ENCODE measurements at places on chromosomes 12 and 14.

DNA sequence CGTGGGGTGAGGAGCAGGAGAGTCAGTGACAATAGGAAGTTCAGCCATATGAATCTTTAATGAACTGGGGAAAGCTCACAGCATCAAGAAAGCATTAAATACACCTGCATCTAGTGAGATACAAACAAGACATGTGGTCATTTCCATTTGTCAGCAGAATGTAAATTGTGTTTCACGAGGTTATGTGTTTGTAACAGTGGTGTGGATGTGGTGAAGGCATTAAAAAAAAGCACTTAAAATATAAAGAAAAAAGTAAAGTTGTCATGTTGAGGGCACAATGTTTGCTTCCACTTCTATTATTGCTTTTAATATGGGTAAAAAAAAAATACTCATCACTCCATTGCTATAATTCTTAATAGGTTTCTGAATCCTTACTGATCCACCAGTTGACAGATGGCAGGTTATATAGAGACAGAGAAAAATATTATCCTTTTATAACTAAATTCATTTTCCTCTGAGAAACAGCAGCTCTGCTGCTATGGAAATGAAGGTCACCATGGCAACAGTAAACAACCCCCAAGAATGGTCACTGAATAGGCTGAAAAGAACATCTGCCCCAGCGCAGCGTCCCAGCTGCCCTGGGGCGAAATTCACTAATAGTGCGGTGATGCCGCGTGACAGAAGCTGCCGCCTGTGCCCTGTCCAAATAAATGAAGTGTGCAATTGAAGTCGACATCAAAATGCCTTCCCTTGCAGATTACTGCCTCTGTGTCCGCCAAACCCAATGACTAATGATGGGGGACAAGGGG, 226.1 kb downstream of the FOXN3 start:
- no peak for DNase-seq

DNA sequence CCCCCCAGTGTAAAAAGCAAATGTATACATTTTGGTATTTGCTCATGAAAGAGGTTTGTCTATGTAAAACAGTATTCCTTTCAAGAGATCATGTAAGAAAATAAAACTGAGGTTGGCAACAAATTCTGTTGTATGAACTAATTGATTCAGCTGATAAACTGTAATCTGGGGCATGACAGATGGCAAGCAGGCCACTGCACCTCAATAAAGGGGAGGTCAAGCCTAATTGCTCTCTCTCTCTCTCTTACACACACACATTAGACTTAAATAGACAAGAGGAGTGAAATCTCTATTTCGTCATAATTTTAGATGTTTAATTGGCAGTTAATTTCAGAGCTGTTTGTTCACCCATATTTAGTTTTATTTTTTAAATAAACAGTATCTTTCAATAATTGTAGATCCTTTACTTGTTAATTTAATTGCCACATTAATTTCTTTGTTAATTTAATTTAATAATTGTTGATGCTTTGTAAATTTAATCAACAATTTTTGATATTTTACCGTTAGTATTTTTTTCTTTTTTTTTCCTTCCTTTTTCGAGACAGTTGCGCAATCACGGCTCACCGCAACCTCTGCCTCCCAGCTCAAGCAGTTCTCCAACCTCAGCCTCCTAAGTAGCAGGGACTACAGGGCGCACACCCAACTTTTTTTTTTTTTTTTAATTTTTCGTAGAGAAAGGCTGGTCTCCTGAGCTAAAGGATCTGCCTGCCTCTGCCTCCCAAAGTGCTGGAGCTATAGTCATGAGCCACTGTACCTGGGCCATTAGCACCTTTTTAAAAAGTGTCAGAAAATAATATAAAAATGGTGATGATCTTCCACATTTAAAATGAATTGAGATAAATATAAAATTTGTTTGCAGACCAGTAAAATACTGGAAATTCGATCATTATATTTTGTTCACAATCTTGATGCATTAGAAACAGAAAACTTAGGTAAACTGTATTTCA, 577.7 kb downstream of the SLC16A7 start:
- DNase-seq: no peak

GRCh38 chr12:1688086-1688710, 2.7 kb upstream of the ADIPOR2 start:
- DNase-seq: no peak

DNA sequence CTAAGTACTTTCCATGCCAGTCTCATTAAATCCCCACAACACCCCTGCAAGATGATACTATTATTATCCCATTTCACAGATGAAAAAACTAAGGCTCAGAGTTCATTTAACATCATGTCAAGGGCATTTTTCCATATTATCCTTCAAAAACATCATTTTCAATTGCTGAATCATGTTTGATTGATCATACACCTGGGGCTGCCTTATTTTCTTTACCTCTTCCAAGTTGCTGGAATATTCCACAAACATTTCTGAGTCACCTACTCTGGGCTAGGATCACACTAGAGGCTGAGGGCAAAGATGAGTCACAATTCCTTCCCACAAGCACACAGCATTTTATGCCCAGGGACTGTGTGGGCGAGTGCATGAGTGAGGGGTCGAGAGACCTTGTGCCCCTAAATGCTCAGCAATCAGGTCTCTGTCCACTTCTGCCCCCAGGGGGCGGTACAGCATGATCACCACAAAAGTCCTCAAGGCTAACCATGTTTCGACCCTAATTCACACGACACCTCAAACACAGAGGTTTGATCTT, 14.1 kb upstream of the TMEM119 start:
- DNase-seq: no peak

GRCh38 chr12:124387528-124387911, 92.6 kb downstream of the RFLNA start:
- DNase-seq: no peak

- DNase-seq: no peak
Observed at GRCh38 chr12:9276990-9277389, 68.8 kb upstream of the PZP start.

DNA sequence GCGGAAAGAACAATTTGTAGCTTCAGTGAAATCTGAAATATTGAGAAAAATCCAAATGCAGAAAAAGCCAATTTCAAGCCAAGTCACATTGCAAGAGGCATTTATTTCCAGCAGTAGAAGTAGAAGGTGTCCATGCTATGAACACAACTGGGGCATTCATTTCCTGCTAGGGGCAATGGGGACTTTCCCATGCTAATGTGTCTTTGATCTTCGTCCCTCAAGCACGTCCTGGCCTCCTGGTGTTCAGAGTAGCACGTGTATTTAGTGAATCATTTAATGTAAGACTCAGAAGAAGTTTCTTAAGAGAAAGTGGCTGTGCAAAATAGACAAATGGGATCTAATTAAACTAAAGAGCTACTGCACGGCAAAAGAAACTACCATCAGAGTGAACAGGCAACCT, 267.9 kb downstream of the TMEM132C start:
- no peak for DNase-seq

DNA sequence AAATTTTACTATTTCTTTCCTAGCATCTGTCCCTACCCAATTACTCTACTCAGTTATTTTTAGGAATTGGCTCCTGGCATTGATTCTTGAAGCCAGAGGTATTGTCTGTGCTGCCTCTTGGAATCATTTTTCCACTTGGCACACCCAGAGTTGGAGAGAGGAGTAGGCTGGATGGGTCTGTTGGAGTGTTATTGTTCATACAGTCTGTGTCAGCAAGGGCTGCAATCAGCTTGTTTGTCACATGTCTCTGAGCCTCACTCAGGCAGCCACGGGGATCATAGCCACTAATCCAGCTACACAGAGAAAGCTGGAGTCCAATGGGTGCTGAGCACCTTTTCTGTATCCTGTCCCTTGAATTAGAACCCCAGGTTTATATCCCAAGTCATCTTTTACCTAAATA, 176.0 kb upstream of the DYRK2 start:
- no peak for DNase-seq

DNA sequence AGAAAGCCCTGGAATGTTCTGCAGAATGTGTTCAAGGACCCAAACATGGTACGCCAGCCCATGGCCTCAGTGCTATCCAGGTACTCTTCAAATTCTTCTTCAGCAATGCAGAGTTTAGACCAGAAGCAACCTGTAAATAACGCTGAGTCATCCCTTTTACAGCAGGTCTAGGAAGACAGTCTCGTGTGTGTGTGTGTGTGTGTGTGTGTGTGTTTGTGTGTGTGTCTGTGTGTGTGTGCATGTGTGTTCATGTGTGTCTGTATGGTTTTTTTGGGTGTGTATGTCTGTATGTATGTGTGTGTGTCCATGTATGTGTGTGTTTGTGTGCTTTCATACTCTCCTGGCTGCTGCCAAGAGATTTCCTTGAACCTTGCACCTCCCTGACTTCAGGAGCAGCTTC, 60.1 kb upstream of the RFX4 start:
- no peak for DNase-seq

GRCh38 chr12:57604992-57605810, 577 bp downstream of the DTX3 start:
- DNase-seq: no peak

DNA sequence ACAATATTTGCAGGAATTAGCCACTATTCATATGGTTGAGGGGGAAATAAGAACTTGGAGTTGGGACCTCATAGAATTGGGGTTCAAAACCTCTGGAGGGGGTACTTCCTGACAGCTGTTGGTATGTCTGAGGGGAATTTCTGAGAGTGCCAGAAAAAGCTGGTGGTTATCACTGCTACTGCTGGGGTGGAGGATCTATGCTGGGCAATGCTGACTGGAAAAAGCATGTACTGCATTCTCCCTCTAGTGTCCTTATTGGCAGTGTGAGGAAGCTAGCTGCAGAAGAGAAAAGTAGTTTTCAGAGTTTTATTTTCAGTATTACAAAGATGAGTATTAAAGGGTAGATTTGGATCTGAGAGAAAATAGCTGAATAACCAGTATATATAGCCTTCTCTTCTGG, 88.8 kb downstream of the FUT8 start:
- no peak for DNase-seq

DNA sequence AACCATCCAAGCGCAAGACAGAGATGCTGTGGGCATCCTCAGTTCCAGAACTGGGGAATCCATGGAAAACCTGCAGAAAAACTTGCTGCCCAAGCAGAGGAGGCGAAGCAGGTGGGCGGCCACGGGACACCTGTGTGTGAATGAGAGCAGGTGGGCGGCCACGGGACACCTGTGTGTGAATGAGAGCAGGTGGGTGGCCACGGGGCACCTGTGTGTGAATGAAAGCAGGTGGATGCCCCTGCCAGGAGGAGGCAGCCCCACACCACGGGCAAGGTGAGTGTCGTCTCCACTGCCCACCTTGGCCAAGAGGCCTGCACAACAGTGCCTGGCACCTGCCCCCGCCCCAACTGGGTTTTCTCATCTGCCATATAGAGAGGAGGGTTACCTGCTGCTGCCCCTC, 59.2 kb downstream of the GSC start:
- DNase-seq: no peak

GRCh38 chr14:103206836-103207387, 83.7 kb downstream of the TNFAIP2 start:
- DNase-seq: peak; percentile 81

GRCh38 chr14:76205708-76206107, 54.0 kb downstream of the GPATCH2L start:
- no peak for DNase-seq

GRCh38 chr12:9717070-9717925, 15.6 kb downstream of the CLECL1 start:
- no peak for DNase-seq

- DNase-seq: no peak
Observed at GRCh38 chr14:94880876-94881275, 111.0 kb upstream of the GSC start.

DNA sequence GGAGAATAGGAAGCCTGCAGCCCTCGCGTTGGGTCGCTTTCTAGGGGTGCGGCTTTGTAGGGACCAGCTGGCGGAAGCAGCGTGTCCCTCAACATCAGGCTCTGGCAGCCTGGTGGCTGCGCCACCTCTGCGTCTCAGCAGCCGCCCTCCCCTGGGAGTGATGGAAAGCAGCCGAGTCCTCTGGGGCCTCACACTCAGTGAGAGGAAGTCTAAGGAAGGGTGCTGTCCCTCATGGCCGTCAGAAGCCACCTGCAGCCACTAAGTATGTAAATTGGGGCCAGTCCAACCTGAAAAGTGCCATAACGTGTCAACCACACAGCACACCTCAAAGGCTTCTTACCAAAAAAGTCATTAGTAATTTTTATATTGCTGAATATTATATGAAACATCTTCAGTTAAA, 80.3 kb downstream of the WDR20 start:
- DNase-seq: no peak

DNA sequence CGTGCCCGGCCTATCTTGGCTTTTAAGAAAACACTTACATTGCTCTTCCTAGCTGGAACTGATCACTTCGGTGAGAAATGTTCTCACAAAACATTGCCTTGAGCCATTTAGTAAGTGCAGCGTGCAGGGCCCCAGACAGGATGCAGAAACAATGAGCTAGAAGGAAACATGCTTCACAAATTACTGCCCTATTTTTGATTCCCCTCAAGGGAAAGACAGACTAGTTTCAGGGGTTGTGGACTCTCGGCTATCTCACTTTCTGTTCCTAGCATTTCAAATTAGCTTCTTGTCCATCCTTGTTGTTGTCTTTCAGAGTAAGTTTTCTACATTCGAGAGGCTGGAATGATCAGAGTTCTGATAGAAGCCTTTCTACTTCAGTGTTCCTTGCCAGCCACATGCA, 21.6 kb downstream of the TGFB3 start:
- DNase-seq: no peak

GRCh38 chr12:47038270-47038748, 41.1 kb upstream of the PCED1B start:
- no peak for DNase-seq

GRCh38 chr12:124906606-124907261, 7.7 kb downstream of the UBC start:
- DNase-seq: peak; percentile 95

DNA sequence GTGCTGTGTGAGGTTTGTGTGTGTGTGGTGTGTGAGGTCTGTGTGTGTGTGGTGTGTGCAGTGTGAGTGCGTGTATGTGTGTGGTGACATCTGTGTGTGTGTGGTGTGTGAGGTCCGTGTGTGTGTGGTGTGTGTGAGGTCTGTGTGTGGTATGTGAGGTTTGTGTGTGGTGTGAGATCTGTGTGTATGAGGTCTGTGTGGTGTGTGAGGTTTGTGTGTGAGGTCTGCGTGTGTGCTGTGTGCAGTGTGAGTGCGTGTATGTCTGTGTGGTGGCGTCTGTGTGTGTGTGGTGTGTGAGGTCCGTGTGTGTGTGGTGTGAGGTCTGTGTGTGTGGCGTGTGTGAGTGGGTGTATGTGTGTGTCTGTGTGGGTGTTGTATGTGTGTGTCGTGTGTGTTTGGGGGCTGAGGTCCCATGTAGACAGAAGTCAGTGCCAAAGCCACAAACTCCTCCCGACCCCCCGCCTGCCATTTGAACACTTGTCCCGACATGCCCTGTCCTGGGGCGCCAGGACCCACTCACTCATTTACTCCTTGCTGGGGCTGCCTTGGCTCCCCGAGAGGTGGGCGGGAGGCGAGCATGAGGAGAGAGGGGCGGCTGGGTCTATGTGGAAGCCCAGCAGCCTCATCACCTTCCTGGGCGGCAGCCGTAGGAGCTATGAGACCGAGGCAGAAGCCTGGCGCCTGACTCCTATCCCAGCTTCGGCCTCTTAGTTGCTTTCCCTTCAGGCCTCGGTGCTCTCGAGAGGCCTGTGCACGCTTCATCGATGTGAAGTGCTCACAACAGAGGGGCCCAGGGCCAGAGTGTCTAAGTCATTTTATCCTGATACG, 20.5 kb downstream of the RILPL1 start:
- no peak for DNase-seq

- no peak for DNase-seq
Observed at GRCh38 chr14:101687756-101688546, 73.6 kb upstream of the PPP2R5C start.
